Stimulated activated naive CD4-positive, alpha-beta T cell (primary cell): ENCODE measurements at places on chromosomes 16 and 17.

GRCh38 chr16:57624806-57625500 is 3.5 kb upstream of the ADGRG1 start:
- no peak for DNase-seq

DNA sequence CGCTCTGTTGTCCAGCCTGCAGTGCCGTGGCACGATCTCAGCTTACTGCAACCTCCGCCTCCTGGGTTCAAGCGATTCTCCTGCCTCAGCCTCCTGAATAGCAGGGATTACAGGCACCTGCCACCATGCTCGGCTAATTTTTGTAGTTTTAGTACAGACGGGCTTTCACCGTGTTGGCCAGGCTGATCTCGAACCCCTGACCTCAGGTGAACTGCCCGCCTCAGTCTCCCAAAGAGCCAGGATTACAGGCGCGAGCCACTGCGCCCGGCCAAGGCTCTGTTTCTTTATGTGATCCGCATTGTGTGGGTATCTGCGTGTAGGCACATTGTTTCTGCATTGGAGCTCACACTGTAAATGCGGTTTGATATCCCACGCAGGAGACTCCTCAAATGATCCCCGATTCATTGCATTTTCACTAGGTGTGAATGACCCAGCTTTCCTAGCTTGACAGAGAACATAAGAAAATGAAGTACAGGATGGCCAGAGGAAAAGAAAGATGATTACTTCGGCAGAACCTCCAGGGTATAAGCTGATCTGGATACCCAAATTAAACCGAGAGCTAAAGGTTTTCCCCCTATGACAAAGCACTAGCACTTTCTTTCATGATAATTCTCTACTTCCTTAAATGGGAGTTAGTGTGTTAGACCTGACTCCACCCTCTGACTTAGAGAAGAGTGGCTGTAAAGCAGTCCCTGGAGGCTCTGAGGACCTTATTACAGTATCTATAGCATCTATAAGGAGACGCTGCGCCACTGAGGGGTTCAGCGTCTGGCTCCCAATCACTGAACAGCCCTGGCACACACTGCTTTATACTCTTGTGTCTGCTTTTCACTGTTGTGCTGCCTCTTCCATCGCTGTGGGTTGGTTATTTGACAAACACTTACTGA is 17.3 kb downstream of the COTL1 start:
- DNase-seq, result peak; percentile 15

GRCh38 chr16:17552351-17552750 is 81.6 kb upstream of the XYLT1 start:
- no peak for DNase-seq

GRCh38 chr17:74770498-74771318 is 5.4 kb downstream of the NAT9 start:
- DNase-seq, result peak; percentile 82

GRCh38 chr17:27944546-27945332 is 51.6 kb upstream of the LYRM9 start:
- no peak for DNase-seq

DNA sequence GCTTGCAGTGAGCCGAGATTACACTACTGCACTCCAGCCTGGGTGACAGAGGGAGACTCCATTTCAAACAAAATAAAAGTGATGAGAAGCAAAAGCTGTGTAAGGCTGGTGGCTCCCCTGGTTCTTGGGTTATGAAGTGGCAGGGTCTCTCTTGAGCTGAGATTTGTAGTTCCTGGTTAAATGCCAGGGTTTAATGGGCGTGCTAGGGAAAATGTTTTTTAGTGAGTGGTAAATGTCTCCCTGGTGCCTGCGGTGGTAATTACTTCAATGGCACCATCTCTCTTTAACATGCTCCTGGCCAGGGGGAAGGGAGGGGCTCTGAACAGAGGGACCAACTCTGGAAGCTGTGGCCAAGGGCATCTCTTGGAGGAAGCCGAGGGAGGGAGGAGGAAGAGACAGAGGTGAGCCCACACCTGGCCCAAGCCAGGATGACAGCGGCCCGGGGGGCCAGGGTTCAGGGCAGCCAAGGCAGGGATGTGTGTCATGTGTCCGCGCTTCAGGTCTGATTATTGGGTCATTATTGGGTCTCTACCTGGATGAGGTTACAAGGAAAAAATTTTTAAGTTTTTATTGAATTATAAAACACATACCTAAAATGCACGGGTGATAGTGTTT is 17.8 kb upstream of the RPL38 start:
- DNase-seq, result no peak

DNA sequence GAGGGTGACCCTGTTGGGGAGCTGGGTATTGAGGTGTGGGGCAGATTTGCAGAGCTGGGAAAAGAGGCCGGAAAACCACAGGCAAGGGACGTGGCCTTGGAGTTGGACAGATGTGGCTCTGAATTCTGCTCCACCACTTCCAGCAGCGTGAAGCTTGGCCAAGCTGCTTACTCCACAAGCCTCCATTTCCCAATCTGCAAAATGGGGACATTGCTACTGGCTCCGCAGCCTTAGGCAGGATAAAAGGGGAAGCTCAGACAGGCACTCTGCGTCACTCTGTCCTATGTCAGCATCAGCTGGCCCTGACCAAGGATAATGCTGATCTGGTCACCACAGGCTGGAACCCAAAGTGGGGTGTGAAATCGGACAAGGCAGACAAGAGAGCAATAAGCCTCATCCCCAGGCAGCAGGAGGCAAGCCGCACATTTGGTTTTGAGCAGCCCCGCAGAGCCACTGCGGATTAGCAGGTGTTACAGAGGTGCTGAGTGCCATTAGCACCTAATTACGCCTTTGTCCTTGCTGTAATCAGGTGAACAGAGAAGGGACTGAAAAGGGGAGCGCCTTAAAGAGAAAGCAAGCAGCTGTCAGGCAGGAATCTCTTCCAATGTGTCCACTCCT is 54.8 kb downstream of the SDK2 start:
- DNase-seq, result no peak

GRCh38 chr16:46976550-46976949 is 3.1 kb upstream of the DNAJA2 start:
- DNase-seq, result no peak

DNA sequence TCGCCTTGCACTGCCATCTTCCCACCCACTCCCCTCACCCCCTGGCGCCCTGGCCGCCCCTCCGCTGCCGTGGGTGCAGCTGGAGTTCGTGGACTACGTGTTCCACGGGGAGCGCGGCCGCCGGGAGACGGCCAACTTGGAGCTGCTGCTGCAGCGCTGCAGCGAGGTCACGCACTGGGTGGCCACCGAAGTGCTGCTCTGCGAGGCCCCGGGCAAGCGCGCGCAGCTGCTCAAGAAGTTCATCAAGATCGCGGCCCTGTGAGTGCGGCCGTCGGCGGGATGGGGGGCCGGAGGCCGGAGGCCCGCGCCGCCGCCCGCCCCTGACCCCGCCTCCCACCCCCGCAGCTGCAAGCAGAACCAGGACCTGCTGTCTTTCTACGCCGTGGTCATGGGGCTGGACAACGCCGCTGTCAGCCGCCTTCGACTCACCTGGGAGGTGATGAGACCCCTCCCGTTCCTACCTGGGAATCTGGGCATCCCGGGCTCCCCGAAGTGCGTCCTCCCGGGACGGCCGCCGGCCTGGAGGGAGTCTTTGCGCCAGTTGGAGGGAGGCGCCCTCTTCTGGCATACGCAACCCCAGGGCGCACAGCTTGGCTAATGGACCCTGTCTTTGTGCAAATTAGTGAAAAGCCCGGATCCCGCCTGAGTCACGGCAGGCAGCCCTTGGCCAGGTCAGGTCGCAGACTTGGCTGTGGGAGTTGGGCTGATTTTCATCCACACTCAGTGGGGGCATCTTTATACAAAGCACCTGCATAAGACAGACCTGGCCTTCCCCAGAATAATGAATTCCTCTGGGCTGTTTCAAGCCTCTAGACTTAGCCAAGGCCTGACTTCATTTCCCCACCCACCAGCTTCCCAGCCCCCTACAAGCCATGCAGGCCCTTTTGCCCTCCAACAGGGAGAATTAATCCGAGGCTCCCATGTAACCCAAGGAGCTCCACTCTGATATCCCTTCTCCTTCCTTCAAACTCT is 14.3 kb downstream of the RAPGEFL1 start:
- no peak for DNase-seq
